GM23248 (cell line): ENCODE measurements at places on chromosomes 16 and 17. TPM values are rescaled to one million over a fixed set of nuclear protein-coding genes. Genes with fewer than 3 reads are reported as not detected.
A peak's percentile ranks its signal among the peaks of the same experiment; 100 is the strongest.

Gene SLC6A4
- not detected in 2 replicates for total RNA-seq

Gene ARHGDIG
- 0.65 TPM in 1 of 2 replicates, not detected in the other for total RNA-seq

- no peak for DNase-seq
- H3K4me3 ChIP-seq, result no peak overlapping the region
- H3K36me3 ChIP-seq, result no peaks in the 10 kb centered on the region
Observed at GRCh38 chr17:17019891-17020456, 22.3 kb upstream of the MPRIP start.

- no peak for DNase-seq
- no peak overlapping the region for H3K4me3 ChIP-seq
- H3K36me3 ChIP-seq, result no peaks in the 10 kb centered on the region
- H3K27ac ChIP-seq, result no peak overlapping the region
Observed at GRCh38 chr16:78663690-78664089, 564.2 kb downstream of the WWOX start.

DNA sequence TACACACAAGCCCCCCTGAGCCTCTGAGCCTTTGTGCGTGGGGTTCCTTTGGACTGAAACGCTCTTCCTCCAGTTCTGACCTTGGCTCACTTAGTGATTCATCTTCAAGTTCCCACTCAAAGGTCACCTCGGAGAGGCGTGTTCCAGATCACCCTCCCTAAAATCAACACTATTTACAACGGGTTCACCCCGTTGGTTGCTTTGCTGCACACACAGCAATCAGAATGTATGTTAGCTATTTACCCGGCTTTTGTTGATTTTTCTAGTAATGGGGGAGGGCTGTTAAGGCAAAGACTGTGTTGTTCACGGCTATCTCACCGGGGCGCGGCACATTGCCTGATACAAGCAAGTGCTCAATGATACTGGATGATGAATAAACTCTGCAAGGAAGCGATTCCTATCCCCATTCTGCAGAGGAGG is 977 bp downstream of the NAGPA start:
- H3K4me3 ChIP-seq, result peak overlapping the region; percentile 84
- DNase-seq, result peak; percentile 36
- no peaks in the 10 kb centered on the region for H3K36me3 ChIP-seq
- H3K4me1 ChIP-seq, result peaks cover 10% of the 10 kb centered on the region

DNA sequence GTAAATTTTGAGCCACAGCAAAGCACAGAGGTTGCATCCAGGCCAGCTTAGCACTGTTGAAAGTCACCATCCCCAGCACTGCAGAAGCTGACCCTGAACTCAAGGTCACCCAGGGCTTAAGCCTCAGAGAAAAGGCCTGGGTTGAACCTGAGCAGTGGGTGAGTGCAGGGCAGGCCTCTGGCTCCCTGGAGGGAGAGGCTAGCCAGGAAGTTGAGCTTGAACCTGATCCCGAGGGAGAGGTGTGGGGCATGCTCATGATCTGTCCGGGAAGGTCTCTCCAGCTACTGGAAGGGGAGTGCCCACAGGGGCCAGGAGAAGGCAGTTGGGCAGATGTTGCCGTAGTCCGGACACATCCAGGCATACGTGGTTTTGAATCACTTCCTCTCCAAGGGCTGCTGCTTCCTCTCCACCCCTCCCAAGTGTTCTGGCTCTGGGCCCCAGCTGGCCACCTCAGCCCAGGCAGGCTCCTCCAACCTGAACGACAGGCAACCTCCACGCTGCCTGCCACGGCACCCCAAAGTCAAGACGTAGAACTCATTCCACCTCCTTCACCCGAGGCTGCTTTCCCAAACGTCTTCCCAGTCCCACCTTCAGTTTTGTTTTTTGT is 18.4 kb downstream of the CARHSP1 start:
- H3K4me1 ChIP-seq, result peaks cover 26% of the 10 kb centered on the region
- H3K27me3 ChIP-seq, result no peaks in the 10 kb centered on the region
- H3K36me3 ChIP-seq, result peaks cover 11% of the 10 kb centered on the region; the same call in 1 of the 2 replicates
- peak; percentile 92 for DNase-seq
- H3K27ac ChIP-seq, result peak overlapping the region; percentile 84

DNA sequence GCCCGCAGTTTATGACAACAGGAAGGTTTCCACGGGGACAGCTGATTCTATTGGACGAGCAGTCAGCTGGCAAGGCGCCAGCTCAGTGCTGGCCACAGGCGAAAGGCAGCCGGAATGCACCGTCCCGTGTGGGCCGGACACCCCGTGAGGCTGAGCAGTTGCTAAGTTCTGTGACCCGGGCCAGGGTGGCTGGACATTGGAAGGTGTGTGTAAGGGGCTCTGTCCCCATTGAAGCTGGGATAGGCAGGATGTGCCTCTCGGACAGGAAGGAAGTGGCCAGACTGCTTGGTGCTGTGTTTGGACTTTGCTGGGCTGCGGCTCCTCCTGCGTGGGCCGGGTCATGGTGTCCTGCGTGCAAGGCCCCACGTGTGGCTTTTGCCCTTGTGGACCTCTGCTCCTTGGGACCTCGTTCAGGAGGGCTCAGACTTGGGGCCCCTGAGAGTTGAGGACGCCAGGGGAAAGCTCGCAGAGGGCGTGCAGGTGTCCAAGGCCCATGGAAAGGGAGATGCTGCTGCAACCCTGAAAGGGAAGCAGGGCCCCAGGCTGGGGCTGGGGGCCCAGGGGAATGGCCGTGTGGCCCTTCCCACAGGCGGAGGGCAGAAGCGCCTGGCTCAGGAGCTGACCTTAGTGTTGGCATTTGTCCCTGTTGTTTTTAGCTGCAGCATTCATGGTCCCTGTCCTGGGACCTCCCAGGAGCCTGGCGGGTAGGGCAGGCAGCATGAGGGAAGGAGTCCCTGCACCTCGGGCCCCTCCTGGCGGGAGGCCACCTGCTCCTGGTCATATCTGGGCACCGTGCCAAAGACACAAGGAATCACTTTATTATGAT is 10.0 kb downstream of the BAIAP2 start:
- H3K4me1 ChIP-seq, result peaks cover 30% of the 10 kb centered on the region
- no peaks in the 10 kb centered on the region for H3K27me3 ChIP-seq
- no peak overlapping the region for H3K27ac ChIP-seq
- H3K4me3 ChIP-seq, result no peak overlapping the region
- peak; percentile 71 for DNase-seq
